CD4-positive, alpha-beta T cell treated with Interleukin-4 for 1 hour (primary cell): ENCODE measurements at places on chromosomes 2 and 18.

- no peak for DNase-seq
Measured at GRCh38 chr2:23376972-23377371, 8.0 kb upstream of the KLHL29 start.

GRCh38 chr2:122218596-122218995 lies 463.1 kb downstream of the TSN start:
- DNase-seq, result no peak

GRCh38 chr2:224518806-224519580 lies 66.2 kb downstream of the CUL3 start:
- DNase-seq, result no peak

DNA sequence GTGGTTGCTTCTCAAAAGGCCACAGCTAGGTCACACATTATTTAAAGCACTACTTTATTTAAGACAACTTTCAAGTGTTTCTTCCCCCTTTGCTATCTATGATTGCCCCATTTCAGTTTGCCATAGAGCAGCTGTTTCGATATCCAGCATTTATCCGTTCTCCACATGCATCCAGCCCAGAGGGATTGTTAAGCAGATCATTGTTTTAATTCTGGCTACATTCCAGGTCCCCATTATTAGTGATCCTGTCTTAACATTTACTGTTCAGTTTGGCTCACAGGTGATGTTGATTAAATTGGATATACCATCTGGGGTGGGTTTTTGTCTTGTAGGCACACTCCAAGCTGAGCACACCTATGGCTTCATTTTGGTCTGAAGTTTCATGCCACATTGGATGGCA lies 638.7 kb downstream of the ZEB2 start:
- DNase-seq, result no peak

DNA sequence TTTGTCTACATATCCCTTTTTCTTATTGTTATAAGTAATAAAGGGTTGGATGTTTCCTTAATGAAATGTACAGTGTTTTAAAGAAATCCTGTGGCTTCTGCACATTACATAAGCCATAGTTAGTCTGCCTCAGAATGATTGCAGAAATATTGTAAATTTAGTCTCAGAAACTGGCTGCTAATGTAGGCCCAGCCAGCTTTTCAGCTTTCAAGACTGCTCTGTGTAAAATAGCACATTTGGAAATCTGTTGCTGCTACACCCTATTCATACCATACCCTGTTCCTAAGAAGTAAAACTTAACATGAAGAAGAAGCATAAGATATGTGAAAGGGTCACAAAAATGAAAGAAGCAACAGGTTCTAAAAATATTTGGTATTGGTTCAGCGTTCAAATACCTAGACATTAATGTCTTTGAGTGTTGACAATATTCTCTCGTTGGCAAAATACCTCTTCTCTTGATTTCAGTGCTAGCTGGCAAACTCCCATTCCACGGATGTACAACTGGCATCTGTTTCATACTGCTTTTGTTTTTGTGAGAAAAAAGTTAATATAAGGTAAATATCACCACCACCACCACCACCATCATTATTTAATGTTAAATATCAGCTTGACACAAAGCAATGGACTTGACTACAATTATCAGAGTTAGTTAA lies 19.2 kb upstream of the NCKAP1 start:
- no peak for DNase-seq

DNA sequence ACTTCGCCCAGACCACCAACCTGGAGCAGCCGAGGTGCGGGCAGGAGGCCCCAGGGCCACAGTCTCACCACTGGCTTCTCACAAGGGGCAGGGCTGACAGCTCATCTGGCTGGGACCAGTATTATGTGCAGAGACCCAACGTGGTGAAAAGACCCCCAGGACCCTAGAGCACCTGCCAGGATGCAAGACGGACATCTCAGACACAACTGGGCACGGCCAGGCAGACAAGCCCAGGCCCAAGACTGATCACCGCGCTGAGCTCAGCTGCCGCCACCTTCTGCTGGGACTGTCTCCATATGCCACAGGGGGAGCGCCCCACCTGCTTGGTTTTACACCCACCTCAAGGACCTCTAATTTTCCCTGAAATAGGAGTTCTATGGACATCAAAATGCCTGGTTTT lies 23.2 kb downstream of the HDAC4 start:
- no peak for DNase-seq

DNA sequence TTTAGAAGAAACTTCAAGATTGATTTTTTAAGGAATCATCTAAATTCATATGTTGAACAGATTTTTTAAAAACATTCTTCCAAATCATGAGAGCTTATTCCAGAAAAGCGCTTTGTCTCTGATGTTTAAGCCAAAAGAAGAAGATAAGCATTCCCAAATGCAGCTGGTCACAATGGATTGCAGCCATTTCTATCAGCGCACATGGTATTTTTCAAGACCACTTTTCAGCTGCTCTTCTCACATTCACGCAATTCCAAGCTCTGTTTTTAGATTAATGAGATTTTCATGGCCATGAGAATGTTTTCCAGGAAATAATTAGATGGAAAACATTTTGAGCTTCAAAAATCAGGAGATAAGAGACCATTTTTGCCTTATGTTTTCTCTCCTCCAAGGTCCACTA lies 8.7 kb downstream of the OSBPL1A start:
- no peak for DNase-seq

DNA sequence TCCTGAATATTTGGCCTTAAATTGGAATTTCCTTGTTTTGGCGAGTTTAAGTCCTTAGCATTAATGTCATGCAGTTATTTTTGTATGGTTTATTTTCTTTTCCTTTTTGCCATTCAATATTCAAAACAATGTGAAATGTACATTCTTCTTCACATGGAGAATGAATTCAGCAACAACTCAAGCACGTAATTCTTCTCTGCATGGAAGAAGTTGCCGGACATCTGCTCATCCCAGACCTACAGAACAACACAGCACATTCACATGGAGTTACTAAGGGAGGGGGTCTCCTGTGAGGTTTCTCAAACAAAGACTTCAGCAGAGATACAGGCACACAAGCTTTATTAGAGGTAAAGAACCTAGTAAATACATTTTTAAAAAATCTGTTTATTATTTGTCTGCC lies 236.8 kb downstream of the SATB2 start:
- DNase-seq, result no peak

DNA sequence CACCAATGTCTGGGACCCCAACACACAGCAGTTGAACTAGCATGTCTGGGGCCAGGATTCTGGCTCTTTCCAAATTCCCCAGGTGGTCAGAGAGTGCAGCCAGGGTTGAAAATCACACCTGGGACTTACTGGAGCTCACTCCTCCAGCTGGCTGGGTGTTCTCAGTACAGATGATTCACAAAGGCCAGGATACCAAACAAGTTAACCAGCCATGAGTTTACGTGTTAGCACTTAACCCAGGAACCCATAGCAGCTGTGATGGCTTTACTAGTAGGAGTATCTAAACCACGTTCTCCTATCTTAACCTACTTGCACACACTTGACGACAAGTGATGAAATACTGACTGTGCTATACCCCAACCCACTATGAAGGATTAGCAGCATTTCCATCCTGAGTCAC lies 222.8 kb downstream of the FBXO15 start:
- no peak for DNase-seq

GRCh38 chr2:44941551-44942234 lies at the start of gene SIX3:
SIX3 (plus strand) TSS chr2:44941702; CDS start chr2:44942105, 403 bp downstream.
- DNase-seq, result peak; percentile 57

DNA sequence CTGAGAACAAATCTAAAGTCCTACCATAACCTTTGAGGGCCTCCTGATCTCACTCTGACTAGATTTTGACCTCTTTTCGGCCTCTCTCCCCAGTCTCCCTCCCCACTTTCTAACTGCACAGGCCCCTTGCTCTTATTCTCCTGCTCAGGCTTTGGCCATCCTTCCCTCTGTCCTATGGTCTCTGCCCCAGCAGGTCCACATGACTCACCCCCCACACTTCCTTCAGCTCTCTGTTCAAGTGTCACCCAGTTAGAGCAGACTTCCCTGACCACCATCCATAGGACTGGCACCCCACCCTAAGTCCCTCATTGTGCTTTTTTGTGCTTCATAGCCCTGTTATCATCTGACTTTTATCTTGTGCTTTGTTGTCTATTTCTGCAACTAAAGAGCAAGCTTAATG lies 41.2 kb upstream of the NT5C1B start:
- DNase-seq, result no peak

DNA sequence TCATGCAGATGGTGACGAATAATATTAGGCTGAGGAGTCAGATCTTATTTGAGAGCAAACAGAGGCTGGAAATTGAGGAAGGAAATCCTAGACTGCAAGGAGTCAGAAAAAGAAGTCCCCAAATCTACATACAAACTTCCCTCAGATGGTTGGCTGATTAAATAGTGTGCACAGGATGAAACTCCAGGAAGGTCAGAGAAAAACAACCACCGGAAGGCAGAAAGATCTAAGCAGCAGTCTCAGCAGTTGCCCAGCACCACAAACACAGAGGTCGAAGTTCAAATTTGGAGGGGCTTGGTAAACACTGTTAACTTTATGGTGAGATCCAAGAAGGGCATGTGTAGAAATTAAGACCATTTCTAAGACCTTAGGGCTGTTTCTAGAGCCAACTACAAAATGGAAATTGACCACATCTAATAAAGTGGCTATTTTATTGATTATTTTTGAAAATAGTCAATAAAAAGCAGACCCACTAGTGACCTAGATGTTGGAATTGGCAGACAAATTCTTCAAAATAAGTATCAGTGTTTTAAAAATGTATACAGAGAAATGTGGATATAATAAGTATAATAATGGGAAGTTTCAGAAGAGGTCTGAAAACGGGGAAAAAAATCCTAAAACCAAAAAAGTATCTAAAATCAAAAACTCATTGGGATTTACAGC lies 134.8 kb downstream of the GALNT1 start:
- DNase-seq, result no peak

DNA sequence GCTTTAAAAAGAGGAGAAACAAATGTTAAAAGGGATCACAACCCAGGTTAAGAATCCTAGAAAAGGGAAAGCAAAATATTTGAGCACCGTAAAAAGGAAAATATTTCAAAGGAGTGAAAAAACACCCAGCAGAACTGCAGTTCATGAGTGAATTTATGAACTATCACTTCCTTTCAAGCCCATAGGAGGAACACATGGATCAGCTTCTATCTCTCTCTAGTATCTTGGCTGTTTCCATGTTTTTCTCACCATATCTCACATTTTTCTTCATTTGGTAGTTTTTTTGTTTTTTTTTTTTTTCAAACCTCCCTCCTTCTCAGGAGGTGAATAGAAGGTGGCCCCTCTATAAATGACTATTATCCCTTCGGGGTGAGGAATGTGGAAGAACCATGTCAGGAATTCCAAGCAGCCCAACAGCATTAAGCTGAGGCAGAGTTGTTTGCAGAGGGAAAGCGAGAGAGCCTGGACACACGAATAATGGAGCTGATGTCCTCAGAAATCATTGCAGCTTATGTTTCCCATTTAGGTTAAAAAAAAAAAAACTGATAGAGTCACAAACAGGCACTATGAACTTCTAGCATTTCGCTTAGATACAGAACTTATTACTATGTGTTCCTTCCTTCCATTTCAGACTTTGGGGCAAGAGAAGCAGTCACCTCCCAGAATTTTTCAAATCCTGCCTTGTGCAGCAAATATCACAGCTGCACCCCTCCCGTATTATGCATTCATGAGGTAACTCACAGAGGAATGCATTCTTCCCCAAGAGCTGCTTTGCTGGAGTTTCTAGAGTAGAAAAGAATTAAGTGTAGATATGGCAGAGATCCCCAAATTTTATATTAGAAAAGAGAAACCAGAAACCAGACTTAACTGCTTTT lies 315.6 kb downstream of the IRS1 start:
- no peak for DNase-seq

DNA sequence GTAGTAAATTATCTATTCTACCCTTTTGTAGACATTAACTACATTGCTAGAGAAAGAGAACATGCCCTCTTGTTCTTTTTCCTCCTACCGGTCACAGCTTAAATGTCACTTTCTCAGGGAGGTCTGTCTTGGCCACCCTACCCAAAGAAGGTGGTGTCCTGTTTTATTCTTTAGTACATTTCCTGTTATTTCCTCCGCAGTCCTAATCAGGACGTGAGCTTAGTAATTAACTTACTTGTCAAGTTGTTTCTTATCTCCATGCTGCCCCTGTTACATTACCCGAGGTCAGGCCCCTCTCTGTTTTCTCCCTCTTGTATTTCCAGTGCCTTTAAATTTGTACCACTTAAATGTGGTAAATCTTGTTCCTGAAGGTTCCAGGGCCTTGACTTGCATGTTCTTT lies 73.7 kb upstream of the RMDN2 start:
- DNase-seq, result no peak

DNA sequence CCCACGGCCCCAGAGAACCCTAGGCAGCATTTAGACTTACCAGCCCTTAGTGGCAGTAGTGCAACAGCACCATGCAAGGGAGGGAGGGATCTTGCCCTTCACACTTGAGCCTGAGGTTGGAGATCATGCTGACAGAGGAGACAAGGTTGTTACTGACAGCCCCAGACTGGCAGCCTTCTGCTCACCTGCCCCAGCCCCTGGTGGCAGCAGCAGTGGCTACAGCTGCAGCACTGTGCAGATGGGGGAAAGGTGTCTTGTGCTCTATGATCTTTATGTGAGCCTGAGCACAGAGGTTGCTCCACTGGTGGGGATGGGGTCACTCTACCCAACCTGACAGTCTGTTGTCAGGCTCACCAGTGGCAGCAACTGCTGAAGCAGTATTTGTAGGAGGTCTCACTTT lies 501.2 kb upstream of the LRRTM4 start:
- no peak for DNase-seq

DNA sequence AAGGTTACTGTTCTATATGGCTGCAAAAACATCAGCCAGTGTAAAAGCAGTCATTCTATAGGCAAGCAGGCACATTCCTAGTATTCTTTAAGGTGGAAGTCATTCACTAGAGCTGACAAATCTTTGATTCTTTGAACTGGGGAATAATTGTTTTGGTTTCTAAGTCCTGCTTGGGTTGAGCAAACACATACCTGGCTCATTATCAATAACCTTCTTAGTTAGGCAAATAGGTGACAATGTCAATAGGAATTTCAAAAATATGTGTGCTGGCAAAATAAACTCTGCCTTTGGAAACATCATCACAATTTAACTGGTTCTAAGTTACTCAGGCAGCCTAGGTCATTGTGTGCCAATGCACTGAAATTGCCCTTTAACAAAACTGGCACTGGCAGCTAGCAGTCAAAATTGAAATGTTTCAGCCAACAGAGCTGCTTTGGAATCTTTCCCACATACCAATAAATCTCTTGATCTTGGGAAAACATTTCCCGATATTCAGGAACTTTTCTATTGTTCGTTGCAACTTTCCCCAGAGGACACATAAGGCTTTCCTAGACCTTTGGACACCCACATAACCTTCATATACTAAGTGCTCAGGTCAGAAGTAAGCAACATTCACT lies 402.0 kb upstream of the MMADHC start:
- DNase-seq, result no peak

DNA sequence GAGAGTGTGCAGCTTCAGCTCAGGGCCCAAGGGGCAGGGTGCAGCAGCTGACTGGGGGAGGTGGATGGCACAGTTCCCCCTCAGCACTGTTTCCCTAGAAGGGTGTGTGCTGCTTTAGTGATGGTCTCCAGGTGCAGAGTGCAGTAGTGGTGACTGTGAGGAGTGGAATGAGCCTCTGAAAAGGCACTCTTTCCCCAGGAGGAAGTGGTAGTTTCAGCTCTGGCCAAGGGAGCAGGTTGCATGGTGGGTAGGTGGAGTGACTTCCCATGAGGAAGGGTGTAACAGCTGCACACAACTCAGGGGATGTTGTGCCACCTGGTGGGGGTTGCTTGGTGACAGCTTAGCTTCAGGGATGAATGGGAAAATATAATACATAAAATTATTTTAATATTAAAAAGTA lies 251.5 kb upstream of the NXPH2 start:
- DNase-seq, result no peak

- no peak for DNase-seq
Measured at GRCh38 chr2:198757069-198757468, 700.7 kb downstream of the SATB2 start.

GRCh38 chr2:219155054-219155644 lies 5.5 kb downstream of the NHEJ1 start:
- DNase-seq, result peak; percentile 17

- DNase-seq, result no peak
Measured at GRCh38 chr2:11732587-11732986, 13.8 kb upstream of the LPIN1 start.
